ENCODE measurements at places on chromosomes 3 and 15. TPM values are rescaled to one million over a fixed set of nuclear protein-coding genes. Genes with fewer than 3 reads are reported as not detected.

The CCDC13 gene
- 1.4 TPM for total RNA-seq

GRCh38 chr3:60206206-60206605 lies 1045.0 kb downstream of the FHIT start:
- DNase-seq = no peak

- DNase-seq = no peak
Measured at GRCh38 chr15:24269166-24269571, 406.4 kb upstream of the NPAP1 start.

DNA sequence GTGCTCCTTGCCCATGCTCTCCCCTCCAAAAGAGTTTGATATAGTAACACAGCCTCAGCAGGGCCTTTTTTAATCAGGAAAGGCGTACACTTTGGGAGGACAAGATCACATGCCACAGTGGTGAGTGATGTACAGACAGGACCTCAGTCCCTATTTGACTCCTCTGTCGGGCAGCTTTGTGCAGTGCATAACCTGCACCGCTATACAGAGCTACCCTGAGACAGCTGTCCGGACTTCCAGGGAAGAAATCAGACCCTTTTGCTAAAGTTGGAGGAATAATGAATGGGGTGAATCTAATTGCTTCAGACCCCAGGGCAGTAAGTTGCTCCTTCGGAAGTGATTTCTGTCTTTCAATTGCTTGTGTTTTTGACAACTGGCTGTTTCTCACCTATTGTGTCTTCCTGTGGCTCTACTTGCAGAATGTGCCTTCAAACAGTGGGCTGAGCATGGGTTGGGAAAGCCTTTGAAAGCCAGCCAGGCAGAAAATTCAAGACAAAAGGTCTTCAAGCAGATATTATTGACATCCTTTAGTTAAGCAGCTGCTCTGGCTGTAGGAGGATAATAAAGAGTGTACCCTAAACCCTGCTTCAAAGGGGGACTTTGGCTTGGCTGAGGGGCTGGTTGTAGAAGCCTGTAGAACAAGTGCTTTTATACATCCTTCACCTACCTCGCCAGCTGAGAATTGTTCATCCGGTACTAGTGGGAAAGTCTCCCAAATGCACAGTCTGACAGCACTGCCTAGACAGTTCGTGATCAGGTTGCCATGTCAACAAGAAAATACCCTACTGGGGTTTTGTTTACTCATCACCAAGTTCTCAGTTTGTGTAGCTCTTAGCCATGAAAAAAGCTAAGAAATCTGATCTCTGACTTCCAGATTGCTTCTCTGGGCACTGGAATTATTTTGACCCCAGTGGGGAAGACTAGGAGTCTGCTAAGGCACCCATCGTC lies 35.1 kb downstream of the SNTN start:
- DNase-seq = no peak

Measured in mucosa of gallbladder (tissue), 1 donor.